ENCODE measurements at places on chromosomes 7 and 10.
A peak's percentile ranks its signal among the peaks of the same experiment; 100 is the strongest.

DNA sequence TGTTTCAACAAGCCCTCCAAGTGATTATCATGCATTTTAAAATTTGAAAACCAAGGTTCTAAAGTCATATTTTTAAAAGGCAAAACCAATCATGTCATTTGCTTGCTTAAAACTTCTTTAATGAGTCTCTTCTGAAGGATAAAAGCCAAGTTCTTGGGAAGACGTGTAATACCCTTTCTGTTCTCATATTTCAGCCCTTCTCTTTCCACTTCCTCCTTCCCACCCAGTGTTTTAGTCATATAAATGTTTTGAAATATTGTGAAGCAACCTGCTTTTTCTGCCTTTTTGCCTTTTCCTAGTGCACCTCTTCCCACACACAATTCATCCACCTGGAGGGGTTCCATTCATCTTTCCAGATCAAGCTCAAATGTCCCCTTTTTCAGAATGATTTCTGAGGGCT is 211.1 kb upstream of the LRRTM3 start:
- DNase-seq = no peak

DNA sequence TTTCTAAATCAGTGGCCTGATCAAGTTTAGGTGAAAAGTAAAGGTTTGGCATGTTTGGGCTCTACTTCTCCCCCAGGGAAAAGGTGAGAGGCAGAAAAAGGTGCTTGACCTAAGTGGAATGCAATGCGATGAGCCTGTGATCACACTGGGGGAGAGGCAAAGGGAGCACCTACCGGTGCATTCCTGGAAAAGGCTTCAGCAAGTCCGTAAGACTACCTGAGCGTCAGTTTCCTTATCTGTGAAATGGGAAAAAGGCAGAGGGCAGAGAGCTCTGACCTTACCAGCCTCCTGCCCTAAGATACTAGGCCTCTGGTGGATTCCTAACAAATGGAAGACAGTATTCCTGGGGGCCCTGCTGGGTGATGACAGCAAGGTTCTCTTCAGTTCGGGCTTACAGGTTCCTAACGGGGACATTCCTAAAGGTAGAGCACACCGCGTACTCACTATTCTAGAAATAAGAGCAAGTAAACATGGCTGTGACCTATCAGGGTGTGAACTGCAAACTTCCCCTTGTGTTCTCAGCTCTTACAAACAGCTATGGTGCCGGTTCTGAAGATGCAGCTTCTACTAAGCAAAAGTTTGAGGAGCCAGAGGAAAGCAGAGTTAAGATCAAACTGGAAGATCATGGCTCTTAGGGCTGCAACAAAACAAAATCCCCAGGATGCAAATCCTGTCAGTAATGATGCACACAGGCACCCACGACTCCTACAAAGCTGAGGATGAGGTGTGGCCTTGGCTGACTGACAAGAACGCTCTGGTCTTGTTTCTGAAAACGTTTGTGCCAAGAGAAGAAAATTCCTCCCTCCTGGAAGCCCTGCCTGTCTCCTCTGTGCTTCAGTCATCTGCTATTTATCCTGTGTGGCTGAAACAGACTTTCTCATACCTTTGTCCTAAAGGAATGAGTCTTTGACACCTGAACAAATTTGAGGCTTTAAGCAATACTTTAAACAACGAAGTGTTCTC is 13.3 kb upstream of the ACSL5 start:
- no peak for DNase-seq

GRCh38 chr10:89662596-89662995 is 17.6 kb upstream of the PANK1 start:
- no peak for DNase-seq

GRCh38 chr10:111128331-111129180 is 51.7 kb downstream of the ADRA2A start:
- DNase-seq = peak; percentile 51

DNA sequence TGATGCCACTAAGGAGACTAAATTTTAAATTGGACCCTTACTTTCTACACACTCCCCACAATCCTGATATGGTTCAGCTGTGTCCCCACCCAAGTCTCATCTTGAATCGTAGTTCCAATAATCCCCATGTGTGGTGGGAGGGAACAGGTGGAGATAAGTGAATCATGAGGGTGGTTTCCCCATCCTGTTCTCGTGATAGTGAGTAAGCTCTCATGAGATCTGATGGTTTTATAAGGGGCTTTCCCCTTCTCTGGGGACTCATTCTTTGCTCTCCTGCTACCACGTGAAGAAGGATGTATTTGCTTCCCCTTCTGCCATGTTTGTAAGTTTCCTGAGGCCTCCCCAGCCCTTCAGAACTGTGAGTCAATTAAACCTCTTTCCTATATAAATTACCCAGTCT is 18.4 kb upstream of the BET1 start:
- no peak for DNase-seq

GRCh38 chr7:69388452-69389137 is 209.7 kb upstream of the AUTS2 start:
- DNase-seq = no peak

DNA sequence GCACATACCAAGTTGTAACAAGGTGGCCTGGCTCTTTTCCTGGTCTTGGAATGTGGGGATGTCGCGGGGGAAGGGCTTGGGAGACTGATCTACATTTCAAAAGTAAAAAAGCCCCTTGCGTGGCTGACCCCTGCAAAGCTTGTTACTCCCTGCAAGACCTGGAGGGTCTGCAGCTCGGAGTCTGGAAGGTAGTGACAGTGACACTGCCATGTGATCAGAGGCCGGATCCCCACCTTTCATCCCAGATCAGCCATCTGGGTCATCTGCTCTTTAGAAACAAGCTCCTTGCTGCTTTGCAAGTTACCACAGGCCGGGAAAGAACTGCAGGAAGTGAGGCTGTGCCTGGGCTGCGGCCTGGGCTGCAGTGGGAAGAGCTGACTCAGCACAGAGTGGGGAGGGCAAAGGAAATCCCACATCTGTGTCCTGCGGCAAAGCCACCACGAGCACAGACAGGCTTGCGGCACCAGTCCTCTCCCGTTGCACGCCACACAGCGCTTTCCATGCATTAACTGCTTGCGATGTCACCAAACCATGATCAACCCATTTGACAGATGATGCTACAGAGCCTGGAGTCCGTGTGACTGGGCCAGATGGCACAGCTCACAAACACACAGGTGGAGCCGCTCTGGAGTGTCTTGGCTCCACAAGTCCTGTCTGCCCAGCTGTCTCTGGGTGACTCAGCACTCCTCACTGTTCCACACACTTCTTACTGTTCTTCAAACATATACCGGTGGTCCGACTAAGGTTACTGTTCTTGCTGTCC is 97.7 kb downstream of the SH3PXD2A start:
- peak; percentile 40 for DNase-seq

- no peak for DNase-seq
Measured at GRCh38 chr7:23369100-23369499, 70.0 kb downstream of the MALSU1 start.

- peak; percentile 85 for DNase-seq
Measured at GRCh38 chr7:74479961-74480829, 26.5 kb downstream of the GTF2IRD1 start.

- no peak for DNase-seq
Measured at GRCh38 chr7:11591055-11591633, 240.9 kb downstream of the THSD7A start.

DNA sequence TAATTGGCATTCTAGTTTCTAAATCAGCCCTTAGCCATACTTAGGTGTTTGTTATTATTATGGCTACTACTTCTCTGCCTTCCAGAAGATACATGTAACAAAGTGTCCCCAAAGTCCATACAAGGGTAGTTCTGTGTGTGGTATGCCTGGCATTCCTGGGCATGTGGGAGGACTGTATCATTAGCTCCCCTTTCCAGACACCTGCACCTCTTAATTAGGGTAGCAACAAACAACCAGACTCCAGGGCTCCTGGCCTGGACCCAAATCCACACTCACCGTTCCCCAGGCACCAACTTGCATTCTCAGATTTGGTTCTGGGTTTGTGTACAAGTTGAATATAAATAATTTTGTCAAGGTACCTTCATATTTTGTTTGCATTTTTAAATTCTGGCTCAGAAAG is 15.5 kb upstream of the CALD1 start:
- DNase-seq = no peak

- DNase-seq = no peak
Measured at GRCh38 chr7:118325450-118325808, 100.9 kb downstream of the ANKRD7 start.

DNA sequence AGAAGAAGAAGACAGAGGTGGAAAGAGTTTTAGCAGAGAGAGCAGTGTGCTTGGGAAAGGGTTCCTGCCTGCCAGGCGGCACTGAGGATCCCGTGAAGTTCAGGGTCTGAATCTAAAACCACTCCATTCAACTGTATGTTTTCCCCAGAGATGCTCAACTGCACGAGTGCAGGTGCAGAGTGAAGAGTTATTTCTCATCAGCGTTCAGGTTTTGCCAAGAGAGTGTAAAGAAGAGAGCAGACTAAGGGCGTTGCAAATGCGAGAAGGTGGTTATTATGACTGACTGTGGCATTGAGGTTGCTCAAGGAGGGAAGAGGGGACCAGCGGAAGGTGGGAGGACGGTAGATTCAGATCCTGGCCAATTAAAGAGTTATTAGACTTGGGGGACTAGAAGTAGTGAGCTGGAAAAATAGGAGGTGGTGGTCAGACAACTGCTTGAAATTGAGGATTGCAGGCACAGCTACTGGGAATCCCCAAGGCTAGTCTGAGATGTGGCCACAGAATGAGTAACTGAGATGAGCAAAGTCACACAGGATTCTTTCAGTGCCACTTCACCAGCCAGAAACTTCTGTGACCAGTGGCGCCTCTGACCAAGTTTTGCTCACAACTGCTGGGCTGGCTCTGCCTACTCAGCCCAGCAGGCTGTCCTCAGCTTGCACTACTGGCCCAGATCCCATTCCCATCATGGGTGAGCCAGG is 29.1 kb downstream of the STRA8 start:
- no peak for DNase-seq

DNA sequence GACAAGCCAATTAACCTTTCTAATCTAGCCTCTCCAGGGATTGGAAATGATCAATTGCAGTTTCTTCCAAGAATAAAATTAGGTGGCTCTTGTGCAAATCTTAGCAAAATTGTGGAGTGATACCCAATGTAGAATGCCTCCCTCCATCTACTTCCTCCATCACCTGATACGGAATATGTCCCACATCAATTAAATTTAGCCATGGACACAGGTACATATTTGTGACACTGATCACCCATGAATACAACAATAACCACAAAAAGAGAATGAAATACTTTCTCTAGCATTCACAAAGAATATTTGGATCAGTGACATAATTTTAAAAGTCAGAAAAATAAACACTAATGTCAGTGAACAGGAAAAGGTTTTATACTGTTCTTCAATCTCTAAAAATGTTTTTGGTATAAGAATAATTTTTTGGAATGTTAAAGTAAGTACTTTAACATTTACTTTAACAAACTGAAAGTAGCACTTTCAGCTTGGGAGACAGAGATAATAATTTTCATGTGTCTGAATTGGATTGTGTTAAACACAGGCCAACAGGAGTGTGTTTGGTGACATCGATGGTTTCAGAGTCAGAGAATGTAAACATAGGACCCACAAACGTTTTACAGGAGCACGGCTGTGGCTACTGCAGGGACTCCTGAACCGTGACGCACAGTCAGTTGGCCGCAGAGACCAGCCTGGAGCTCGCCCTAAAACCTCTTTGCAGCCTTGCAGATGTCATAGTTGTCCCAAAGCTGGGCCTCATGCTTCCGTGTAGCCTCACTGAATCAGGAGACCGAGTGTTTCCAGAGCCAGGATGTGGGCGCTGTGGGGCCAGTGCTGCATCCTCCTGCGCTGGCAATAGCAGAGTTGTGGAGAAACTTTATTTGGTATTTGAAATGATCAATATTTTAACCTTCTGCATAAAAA is 7.2 kb downstream of the RBM20 start:
- DNase-seq = peak; percentile 82

DNA sequence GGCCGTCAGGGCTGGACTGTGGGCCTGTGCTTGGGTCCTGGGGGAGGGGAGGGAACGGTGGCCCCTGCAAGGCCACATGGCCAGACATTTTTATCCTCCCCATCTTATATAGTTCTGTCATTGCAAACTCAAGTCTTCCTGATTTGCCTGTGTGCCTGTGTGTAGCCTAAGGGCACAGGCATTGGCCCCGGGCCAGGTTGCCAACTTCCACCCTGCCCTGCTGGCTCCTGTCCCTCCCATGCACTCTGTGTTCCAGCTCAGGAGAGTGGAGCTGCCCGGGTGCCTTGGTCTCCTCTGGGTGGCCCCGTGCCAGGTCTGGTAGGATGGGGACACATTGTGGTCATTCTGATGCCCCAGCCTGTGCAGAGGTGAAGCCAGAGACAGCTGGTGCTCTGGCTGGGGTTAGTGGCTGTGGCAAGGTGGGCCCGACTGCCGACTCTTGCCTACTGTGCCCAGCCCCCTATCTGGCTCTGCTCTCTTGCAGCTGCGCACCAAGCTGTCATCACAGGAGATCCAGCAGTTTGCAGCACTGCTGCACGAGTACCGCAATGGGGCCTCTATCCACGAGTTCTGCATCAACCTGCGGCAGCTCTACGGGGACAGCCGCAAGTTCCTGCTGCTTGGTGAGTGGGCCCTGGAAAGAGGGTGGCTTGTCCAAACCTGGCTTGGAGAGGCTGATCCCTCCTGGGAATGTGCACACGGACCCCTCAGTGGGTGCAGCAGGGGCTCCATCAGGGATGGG is 14.8 kb downstream of the NACAD start:
- no peak for DNase-seq

- peak; percentile 62 for DNase-seq
Measured at GRCh38 chr7:90596671-90597562, 796 bp downstream of the CDK14 start.

DNA sequence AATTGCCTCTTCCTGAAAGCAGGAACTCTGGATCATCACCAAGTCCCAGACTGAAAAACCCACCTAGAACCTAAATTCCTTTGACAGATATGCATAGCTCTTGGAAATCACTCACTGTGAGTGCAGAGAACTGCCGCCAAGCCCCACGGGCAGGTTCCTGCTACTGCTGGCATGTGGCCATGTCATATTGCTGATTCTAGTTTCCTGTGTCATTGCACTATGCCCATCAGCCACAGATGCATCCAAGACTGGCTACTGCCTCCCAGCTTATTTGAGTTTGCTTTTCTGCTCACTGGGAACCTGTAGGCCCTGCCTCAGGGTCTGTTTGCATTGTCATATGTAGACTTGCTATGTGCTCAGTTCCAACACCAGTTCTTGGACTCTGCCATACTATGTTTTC is 786.0 kb downstream of the GRID1 start:
- DNase-seq = no peak

DNA sequence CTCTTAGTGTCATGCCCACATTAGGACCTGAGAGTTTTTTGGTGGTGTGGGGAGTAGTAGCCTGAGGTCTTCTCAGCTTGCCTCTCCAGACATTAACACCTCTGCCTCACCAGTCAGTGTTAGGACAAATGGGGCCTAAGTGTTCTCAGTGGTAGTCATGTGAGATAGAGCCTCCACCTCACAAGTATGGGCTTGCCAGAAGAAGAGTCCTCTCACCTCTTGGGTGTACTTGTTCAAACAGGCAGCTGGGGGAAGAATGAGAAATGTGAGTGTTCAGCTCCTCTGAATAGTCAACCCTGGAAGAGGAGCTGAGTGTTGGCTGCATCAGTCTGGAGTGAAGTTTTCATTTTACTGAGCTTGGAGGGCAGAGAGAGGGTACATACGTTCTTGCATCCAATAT is 464.6 kb downstream of the POM121L12 start:
- DNase-seq = no peak

GRCh38 chr7:156026603-156027002 is 214.3 kb upstream of the SHH start:
- no peak for DNase-seq

Measured in AG08396 (cell line).